NCI-H2029 (cell line): ENCODE measurements at places on chromosomes 5 and 9.
A peak's percentile ranks its signal among the peaks of the same experiment; 100 is the strongest.

GRCh38 chr9:6055666-6056065 lies 40.2 kb upstream of the RANBP6 start:
- DNase-seq = no peak

DNA sequence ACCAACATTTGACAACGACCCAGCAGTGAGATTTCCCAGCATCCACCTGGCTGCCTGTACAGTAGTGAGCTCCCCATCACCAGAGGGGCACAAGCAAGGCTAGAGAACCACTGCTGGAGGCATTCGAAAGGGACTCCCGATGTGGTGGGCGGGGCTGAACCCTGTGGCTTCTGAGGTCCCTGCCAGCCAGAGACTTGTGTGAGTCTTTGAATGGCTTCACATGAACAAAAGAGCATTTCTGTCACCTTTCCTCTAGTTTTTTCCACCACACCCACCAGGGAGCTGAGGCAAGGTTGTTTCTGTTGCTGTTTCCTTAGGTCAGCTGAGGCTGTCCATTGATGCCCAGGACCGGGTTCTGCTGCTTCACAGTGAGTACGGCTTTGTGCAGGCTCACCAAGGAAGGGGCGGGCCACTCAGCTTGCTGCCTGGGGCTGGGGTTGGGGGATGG lies 15.7 kb downstream of the RGS3 start:
- DNase-seq = no peak

- no peak for DNase-seq
Observed at GRCh38 chr9:107481035-107481434, 8.5 kb downstream of the KLF4 start.

- no peak for DNase-seq
Observed at GRCh38 chr9:20620650-20621470, 1.4 kb downstream of the MLLT3 start.

GRCh38 chr9:33988219-33988890 lies 60.3 kb downstream of the UBAP2 start:
- no peak for DNase-seq

GRCh38 chr5:14109771-14110170 lies 33.4 kb upstream of the TRIO start:
- DNase-seq = no peak

DNA sequence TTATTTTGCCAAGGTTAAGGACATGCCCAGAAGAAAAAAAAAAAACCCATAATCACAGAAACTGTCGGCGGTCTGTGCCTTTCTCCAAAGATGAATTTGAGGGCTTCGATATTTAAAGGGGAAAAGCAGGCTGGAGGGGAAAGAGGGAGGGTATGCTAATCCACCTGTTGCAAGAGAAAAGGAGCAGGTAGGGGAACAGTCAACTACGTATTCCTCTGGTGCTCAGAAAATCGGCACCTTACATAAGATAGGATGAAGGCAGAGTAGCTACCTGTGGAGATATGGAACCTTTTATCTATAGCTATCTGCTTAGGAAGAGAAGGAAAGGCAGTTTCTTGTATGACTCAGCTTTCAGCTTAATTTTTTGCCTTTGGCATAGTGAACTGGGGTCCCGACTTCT lies 77.7 kb downstream of the PTCD2 start:
- DNase-seq = no peak

DNA sequence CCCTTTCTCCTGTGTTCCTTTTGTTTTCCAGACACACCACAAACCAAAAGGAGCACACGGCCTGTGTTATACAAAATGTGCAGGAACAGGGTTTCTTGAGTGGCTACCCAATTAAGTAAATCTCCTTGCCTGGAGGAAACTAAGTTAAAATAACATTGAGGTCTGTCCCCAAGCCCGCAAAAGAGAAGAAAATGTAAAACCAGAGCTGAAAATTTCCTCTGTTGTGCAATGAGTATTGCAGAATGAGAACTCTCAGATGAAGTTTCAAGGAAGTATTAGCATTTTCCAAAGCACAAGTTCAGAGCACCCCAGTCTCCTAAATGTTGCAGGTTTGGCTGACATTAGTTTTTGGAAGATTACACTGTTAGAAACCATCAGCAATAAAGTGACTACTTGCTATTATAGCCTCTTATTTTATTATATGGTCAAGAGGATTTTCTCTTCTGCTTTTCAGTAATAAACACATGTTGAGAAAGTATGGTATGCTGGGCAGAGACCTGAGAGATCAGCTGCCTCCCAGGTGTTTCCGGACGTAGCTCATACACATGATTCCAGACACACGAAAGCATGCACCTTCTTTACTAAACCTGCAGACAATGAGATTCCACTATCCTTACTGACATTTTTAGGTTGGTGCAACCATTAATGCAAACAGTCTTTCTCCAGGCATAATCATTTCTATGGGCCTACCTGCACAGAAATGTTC lies 161.3 kb downstream of the SNCAIP start:
- no peak for DNase-seq

- no peak for DNase-seq
Observed at GRCh38 chr9:79705704-79706103, 133.9 kb downstream of the TLE4 start.

GRCh38 chr9:4382722-4383317 lies 83.0 kb upstream of the GLIS3 start:
- no peak for DNase-seq

GRCh38 chr5:139764886-139765408 lies 30.7 kb upstream of the PSD2 start:
- no peak for DNase-seq

DNA sequence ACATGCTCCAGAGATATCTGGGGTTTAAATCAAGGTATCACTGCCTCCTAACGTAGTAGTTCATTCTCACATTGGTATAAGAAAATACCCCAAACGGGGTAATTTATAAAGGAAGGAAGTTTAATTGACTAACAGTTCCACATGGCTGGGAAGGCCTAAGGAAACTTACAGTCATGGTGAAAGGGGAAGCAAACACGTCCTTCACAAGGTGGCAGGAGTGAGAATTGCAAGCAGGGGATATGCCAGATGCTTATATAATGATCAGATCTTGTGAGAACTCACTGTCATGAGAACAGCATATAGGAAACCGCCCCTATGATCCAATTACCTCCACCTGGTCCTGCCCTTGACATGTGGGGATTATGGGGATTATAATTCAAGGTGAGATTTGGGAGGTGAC lies 1280.2 kb upstream of the C9orf72 start:
- no peak for DNase-seq

DNA sequence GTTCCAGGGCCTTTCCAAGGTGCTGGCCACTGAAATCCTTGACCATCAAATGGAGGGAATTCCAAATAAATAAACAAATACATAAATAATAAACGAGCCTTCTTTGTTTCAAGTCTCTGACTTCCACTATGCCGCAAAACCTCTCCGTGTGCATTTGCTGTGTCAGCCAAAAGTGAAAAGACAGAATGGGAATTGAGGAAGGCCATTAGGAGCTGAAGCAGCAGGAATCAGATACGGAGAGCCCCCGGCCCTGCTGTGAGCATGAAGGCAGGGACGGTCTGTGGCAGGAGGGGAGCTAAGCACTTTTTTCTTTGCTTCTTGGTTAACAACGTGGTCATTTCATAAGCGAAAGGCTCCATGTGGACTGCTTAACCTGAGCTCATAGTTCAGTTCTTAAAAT lies 26.1 kb downstream of the PLPPR1 start:
- DNase-seq = no peak

- DNase-seq = peak; percentile 68
Observed at GRCh38 chr5:5492087-5492933, 69.8 kb downstream of the ICE1 start.

DNA sequence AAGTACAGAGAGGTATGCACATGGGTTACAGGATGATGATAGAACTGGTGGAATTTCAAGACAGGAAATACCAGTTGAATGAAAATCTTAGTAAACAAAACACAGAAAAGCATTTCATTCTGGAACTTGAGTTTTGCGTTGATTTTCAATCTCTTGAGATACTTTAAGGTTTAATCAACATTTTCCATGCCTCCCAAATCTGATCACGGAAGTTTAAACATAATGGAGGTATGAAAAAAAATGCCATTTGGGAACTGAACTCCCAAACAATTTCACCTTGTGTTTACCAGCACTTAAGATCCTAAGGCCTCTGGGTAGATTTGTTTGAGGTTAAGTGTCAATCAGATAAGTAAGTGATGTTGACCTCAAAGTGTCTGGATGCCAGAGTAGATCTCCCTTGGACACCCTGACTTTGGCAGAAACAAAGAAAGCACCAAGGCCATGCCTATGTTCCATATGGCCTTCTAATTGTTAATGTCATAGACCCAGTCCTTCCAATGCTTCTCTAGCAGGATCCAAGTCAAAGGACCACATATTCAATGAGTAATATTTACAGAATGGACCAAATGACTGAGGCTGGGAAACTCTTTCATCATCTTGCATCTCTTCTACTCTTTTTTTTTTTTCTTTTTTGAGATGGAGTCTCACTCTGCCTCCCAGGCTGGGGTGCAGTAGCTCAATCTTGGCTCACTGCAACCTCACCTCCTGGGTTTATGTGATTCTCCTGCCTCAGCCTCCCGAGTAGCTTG lies 216.9 kb downstream of the ARRDC3 start:
- no peak for DNase-seq

GRCh38 chr5:143536364-143536763 lies 132.9 kb upstream of the NR3C1 start:
- no peak for DNase-seq

DNA sequence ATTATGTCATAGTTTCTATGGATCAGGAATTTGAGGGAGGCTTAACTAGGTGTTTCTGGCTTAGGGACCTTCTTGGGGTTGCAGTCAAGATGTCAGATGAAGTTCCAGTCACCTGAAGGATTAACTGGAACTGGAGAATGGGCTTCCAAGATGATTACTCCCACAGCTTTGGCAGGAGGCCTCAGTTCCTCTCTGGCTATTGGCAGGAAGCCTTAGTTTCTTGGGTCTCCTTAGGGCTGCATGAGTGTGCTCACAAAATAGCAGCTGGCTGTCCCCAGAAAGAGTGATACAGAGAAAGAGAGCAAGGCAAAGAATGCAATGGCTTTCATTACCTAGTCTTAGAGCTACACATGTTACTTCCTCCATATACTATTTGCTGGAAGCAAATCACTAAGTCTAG lies 138.1 kb upstream of the TLE4 start:
- no peak for DNase-seq

DNA sequence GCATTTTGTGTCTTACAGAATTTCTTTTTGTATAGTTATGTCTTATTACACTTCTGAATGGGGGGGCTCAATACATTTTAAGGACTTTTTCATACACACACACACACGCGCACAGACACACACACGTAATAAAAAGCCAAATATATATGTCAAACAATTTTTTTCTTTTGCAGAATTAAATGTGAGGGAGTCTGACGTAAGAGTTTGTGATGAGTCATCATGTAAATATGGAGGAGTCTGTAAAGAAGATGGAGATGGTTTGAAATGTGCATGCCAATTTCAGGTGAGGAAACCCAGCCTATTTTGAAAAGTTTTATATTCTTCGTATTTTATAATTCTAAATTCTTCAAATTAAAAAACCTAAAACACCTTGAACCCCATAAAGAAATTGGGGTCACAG lies 25.6 kb downstream of the TMEFF1 start:
- DNase-seq = no peak

DNA sequence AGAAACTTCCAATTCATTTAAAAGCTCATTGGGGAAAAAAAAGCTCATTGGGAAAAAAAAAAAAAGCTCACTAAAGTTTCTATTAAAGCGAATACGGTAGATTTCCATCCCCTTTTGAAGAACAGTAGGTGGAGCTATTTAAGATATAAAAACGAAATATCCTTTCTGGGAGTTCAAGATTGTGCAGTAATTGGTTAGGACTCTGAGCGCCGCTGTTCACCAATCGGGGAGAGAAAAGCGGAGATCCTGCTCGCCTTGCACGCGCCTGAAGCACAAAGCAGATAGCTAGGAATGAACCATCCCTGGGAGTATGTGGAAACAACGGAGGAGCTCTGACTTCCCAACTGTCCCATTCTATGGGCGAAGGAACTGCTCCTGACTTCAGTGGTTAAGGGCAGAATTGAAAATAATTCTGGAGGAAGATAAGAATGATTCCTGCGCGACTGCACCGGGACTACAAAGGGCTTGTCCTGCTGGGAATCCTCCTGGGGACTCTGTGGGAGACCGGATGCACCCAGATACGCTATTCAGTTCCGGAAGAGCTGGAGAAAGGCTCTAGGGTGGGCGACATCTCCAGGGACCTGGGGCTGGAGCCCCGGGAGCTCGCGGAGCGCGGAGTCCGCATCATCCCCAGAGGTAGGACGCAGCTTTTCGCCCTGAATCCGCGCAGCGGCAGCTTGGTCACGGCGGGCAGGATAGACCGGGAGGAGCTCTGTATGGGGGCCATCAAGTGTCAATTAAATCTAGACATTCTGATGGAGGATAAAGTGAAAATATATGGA lies at the start of gene PCDHGA12:
Gene PCDHGA12 (plus strand): TSS at position 176 of the 782 bp plus-strand sequence. CDS start 253 bp downstream, at position 429.
- no peak for DNase-seq

- DNase-seq = no peak
Observed at GRCh38 chr5:9466697-9467096, 79.2 kb downstream of the SEMA5A start.

DNA sequence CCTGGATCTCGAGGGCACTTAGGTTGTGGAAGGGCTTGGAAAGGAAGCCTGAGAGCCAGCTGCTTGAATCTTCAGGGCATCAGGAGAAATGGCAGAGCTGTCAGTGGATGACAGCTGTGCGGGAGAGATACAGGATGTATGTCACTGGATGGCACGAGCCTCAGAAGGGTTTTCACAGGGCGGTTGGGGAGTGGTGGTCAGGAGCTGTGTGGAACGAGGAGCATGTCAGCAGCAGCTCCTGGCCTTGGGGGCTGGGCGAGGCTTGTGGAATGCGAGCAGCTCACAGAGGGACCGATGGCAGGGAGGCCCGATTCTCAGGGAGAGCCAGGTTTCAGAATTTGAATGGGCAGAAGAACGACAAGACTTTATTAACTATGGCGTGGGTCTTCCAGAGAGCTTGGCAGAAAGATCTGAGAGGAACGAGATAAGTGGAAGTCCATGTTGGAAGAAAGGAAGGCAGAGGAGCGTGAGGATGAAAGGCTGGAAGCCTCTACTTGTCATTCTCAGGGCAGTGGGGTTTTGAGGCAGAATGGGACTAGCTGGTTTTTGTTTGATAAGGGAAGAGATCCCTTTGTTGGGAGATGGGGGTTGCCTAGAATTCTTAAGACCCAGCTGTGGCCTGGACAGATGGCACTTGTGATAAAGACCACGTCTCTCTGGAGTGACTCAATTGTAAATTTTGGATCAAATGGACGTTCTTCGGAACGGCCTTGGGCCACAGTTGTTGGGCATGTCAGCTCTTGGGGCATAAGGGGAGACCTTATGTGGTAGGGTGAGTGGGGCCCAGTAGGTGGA lies 60.3 kb downstream of the SNX30 start:
- no peak for DNase-seq

- no peak for DNase-seq
Observed at GRCh38 chr9:85740787-85741094, 1.0 kb downstream of the AGTPBP1 start.
